Stimulated activated CD4-positive, alpha-beta T cell treated with anti-CD3 and anti-CD28 coated beads, Interleukin-1b, Interleukin-23, amount 100 ng/mL, for 48 hours (primary cell): ENCODE measurements at places on chromosomes 3 and 15.

GRCh38 chr3:133927540-133928066, 31.9 kb upstream of the RAB6B start:
- DNase-seq: peak; percentile 55

GRCh38 chr3:105458518-105459215, 92.0 kb downstream of the ALCAM start:
- no peak for DNase-seq

- no peak for DNase-seq
Measured at GRCh38 chr15:27671819-27672437, 427.2 kb downstream of the OCA2 start.

- no peak for DNase-seq
Measured at GRCh38 chr3:41198046-41198445, 1.3 kb upstream of the CTNNB1 start.

DNA sequence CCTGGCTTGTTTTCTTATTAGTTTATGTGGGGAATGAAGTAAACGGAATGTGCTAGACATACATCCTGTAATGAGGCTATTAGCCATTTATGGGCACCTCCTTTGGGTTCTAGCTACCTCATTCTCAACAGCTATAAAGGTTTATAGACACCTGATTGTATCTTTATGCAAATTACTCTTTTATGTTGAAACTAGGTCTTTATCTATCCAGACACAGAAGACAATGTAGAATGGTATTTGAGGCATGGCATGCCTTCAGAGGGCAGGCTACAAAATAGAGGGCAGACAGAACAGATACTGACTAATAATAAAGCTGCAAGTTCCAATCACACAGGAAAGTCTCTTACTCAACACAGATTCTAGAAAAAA, 27.1 kb downstream of the TBC1D2B start:
- DNase-seq: no peak

- DNase-seq: no peak
Measured at GRCh38 chr15:93025625-93025982, 63.4 kb downstream of the RGMA start.

GRCh38 chr15:61869656-61870055, 190.6 kb downstream of the VPS13C start:
- DNase-seq: no peak

DNA sequence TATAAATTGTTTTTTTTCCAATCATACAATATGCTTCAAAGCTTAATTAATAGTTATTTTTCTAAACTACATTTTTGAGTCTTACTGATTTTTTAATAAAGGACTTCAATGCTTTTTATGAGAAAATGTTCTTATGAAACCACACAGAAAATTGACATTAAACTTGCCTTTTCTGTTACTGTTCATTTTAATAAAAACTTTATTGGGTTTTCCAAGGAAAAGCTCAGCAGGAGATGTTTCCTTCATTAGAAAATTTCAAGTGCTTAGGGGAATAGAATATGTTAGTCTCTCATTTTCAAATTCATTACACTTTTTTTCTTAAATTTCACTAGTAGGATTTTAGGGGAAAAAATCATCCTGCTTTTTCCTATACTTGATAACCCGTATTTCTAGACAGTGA, 711.4 kb downstream of the DIPK2A start:
- DNase-seq: no peak

DNA sequence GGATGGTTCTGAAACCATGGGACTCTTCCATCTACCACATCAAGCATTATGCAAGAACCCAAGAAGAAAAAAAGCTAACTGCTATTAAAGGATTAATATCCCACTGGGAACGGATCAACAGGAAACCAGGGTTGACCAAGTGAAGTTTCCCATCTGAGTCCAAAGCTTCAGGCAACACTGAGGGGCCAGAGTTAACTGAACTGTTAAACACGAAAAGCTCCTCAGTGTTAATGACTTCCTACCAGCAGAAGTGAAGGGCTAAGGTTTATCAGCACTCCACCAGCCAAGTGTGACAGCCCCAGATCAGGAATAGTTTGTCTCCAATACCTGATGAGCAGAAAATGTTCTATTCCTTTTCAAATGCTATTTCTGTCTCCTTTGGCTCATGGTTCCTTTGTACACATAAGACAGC, 36.7 kb downstream of the PTPN9 start:
- no peak for DNase-seq

- no peak for DNase-seq
Measured at GRCh38 chr15:87924433-87924832, 332.1 kb downstream of the NTRK3 start.

- no peak for DNase-seq
Measured at GRCh38 chr3:187448674-187449073, 80.5 kb downstream of the RTP4 start.

DNA sequence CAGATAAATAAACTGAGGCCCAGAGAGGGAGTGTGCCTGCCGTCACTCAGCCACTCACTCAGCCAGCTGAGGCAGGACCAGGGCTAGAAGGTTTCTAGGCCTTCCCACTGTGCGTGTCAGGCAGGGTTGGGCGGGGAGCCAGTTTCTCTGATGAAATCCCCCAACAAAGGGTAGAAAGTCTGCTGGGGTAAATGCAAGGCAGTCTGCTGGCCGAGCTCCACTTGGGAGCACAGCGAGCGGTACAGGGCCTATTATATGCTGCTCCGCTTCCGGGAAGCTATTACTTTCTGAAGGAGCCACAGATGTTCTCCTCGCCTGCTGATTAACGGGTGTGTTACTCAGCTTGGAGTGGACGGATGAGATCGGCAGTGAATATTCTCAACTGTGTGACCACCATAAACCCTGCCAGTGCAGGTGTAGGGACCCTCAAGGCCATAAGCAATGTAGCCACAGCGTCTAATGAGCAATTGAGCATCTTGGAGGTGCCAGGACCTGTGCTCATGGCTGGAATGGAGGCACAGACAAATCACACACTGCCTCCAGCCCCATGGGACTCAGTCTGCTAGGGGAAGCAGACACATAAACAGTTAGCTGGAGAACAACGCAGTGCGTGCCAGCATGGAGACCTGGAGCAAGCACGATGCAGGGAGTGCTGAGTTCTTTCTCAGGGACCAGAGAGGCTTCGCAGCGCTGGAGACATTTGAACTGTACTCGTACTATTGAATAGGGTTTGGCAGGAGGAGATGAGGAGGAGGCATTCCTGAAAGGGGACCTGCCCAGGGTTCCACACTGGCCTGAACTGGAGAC, 42.1 kb downstream of the CORO2B start:
- no peak for DNase-seq

DNA sequence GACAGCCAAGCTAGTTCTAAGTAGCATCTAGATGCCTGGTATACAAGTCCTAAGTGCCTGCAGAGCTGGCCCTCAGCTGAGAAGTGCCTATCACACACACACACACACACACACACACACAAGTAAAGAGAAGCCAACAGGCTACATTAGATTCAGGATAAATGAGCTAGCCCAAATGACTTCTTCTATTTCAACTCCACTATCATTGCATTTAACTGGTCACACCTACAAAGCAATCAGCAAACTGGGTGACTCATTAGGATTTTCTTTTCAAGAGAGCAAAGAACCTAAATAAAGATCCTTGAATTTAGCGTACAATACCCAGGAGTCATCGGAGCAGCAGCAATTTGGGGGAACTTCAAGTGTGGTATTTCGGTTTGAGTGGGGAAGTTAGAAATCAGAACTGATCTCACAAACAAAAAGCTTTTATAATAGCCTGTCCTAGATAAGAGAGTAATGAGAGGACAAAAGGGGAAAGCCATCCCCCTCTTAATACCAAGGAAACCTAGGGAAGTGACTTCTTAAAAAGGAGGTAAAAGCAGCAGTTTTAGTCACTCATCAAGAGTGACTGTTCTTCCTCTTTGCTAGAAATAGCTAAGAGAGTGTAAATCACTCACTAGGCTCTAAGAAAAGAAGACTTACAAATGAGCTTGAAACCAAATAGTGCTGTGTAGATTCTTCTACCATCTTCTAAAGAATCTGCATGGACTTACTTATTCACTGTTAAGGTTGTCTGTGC, 112.7 kb downstream of the TNIK start:
- no peak for DNase-seq

GRCh38 chr3:139774560-139775302, 97.0 kb upstream of the NMNAT3 start:
- DNase-seq: no peak

DNA sequence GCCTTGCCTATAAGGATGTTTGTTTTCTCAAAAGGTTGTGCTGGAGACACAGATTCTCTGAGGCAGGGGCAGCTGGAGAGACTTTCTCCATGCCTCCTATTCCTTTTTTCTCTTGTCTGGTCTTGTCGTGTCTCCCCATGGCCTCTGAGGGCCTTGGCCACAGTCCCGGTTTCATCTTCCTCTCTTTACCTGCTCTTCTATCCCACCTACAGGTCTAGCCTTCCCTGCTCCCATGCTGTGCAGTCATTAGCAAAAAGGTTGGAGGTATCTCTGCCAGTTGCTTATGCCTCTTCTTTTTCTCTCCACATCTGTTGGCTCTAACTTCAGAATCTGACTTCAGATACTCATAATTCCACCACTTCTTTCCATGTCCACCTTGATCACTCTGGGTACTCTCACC, 191.1 kb downstream of the IL20RB start:
- no peak for DNase-seq

GRCh38 chr3:142778541-142778940, 54.7 kb downstream of the TRPC1 start:
- no peak for DNase-seq

DNA sequence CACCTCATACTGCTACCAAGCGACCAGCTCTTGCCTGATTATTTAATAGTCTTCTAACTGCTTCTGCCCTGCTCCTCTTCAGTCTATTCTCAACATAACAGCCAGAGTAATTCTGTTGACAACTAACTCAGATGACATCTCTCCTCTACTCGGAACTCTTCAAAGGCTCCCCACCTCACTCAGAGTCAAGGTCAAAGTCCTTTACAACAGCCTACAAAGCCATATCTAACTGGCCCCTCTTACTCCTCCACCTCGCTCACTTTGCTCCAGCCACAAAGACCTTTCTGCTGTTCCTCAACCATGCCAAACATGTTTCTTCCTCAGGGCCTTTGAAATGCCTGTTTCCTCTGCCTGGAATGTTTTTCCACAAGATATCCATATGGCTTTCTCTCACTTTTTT, 43.6 kb downstream of the PIK3R4 start:
- DNase-seq: no peak

DNA sequence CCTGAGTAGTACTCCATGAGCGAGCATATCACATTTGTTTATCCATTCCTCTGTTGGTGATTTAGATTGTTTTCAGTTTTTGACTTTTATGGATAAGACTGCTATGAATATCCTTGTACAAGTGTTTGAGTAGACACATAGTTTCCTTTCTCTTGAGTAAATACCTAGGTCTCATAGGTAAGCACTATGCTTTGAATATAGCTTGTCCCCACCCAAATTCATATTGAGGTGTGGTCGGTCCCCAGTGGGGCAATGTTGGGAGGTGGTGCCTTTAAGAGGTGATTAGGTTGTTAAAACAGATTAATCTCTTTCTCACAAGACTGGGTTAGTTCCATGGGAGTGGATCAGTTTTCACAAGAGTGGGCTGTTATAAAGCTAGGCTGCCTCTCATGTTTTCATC, 42.8 kb downstream of the CDCP1 start:
- no peak for DNase-seq

GRCh38 chr3:123813876-123814275, 70.3 kb downstream of the MYLK start:
- DNase-seq: no peak

DNA sequence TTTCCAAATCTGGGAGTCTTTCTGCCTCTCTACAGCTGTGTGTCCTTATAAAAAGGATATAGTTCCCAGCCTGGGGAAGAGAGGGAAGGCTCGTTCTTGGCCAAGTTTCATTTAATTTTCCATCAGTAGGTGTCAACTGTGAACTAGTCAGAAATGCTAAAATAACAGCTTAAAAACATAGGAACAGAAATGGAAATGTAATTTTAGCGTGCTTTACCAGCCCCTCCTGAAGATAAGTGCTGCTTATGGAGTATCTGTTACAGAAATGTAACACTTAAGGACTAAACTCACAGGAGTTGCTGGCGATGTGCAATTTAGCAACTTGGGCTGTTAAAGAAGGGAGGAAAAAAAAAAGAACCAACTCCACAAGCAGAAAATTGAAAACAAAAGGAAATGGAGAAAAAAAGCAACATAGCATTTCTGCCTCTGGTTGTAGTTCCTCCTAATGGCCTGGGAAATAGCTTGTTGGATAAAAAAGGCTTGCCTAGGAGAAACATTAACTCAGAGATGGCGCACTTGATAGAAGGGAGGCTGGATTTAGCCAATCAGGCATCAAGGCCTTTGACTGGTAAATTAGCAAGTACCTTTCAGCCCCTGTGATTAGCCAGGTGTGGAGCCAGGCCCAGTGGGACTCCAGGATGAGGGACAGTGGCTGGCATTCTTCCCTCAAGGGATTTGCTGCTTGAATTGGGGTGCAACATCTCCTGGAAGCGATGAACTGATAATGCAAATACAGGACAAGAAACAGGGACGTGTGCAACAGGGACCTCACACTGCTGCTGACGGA, 84.3 kb downstream of the RPLP1 start:
- no peak for DNase-seq

- DNase-seq: no peak
Measured at GRCh38 chr3:194982472-194982871, 288.5 kb downstream of the XXYLT1 start.

GRCh38 chr3:43949594-43949993, 258.9 kb downstream of the ABHD5 start:
- no peak for DNase-seq

- no peak for DNase-seq
Measured at GRCh38 chr3:193884027-193884426, 251.9 kb upstream of the HES1 start.

DNA sequence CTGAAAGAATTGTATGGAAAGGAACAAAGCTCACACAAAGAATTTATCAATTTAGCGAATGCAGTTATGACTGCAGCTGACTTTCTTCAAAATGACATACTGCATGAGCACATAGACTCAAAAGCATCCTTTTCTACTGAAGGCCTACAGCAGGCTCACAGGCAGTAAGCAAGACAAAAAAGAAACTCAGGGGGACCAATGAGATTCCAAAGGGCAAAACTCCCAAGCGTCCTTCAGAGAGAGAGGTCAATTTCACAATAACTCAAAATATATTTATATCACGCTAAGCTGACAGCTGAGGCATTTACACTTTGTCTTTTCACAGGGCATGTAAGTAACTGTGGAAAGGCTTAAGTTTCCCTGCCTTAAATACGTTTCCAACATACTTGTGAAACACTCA, 427.9 kb upstream of the RASGRP1 start:
- DNase-seq: no peak
